ENCODE measurements at places on chromosomes 7 and 10.

DNA sequence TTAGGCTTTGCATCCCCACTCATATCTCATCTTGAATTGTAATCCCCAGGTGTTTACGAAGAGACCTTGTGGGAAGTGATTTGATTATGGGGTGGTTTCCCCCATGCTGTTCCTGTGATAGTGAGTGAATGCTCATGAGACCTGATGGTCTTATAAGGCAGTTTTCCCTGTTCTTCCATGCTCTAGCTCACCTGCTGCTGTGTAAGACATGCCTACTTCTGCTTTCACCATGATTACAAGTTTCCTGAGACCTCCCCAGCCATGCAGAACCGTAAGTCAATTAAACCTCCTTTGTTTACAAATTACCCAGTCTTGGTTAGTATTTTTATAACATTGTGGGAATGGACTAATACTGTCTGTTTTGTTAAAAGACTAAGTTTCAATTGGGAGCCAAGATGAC, 35.3 kb upstream of the ZNF92 start:
- DNase-seq: no peak

DNA sequence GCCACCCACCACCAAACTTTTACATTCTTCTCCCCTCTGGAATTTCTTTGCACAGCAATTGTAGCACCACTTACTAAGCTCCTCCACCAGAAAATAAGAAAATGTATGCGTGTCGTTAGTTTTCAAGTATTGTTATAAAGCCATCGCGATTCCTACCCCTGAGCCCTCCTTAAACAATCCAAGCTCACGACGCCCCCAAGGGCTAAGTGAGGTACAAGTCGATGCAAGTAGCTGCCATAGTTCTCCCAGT, 1.3 kb downstream of the FRAT2 start:
- DNase-seq: no peak

GRCh38 chr7:134813663-134814396, 34.4 kb downstream of the CALD1 start:
- no peak for DNase-seq

GRCh38 chr10:113780681-113781250, 29.3 kb downstream of the PLEKHS1 start:
- DNase-seq: no peak

DNA sequence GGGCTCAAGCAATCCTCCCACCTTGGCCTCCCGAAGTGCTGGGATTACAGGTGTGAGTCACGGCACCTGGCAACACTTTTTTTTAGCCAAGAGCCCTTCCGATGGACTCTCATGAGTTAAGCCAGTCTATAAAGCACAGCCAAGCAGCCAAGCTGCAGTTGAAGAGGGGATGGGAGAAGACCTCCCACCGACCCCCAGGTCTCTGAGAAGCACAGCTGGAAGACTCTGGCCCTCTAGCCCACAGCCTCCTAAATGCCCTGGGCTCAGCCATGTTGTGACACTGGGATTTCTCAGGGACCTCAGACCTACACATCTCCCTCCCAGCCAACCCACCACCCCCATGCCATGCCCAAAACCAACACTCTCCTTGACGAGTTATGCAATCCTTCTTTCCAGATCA, 31.1 kb downstream of the CALML3 start:
- DNase-seq: no peak

GRCh38 chr7:131328377-131329175, 900 bp downstream of the MKLN1 start:
- DNase-seq: peak; percentile 13

GRCh38 chr7:112410092-112410491, 40.2 kb upstream of the IFRD1 start:
- no peak for DNase-seq

DNA sequence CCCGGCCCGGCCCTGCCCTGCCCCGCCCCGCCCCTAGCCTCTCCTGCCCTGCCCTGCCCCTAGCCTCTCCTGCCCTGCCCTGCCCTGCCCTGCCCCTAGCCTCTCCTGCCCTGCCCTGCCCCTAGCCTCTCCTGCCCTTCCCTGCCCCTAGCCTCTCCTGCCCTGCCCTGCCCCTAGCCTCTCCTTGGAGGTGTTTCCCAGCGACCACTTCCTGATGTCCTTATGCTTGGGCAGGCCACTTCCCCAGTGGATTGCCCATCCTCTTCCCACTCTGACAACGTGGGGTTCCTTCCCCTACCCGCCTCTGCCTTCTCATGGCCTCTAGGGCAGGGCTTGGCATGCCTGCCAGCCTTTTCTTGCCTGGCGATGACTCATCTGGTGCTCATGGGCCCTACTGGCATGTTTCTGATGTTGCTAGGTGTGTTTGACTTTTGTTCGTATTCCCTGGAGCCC, 21.2 kb downstream of the PRXL2A start:
- DNase-seq: no peak

- DNase-seq: no peak
Observed at GRCh38 chr7:130270947-130271800, 4.5 kb downstream of the CPA2 start.

- no peak for DNase-seq
Observed at GRCh38 chr7:158588878-158589442, 1.3 kb upstream of the PTPRN2 start.

DNA sequence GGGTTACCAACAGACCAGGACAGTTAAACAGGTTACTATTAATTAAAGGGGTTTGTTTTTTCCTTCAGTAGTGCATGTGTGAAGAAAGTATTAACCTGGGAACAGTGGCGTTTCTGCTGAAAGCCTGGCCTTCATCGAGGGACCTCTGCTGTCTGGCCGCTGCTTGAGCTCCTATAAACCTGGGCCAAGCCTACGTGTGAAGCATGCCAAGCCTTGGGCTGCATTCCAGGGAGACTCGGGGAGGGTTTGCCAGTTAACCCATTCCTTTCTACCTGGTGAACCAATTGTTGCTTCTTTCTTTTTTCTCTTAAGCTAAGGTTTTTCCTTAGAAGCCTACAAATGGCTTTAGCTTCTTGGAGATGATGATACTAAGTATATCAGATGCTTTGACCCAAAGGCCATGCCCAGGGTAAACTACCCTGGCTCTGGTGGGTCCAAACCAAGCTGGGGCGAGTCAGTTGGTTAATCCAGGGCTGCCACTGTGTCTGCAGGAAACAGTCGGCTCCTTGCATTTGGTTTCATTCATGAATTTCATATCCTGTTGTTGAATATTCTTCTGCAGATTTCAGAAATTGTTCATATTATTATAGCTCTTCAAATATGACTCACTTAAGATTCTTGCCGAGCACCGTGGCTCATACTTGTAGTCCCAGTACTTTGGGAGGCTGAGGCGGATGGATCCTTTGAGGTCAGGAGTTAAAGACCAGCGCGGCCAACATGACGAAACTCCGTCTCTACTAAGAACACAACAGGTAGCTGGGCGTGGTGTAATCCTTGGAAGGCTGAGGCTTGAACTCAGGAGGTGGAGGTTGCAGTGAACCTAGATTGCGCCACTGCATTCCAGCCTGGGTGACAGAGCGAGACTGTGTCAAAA, 23.8 kb downstream of the PFKP start:
- DNase-seq: no peak

DNA sequence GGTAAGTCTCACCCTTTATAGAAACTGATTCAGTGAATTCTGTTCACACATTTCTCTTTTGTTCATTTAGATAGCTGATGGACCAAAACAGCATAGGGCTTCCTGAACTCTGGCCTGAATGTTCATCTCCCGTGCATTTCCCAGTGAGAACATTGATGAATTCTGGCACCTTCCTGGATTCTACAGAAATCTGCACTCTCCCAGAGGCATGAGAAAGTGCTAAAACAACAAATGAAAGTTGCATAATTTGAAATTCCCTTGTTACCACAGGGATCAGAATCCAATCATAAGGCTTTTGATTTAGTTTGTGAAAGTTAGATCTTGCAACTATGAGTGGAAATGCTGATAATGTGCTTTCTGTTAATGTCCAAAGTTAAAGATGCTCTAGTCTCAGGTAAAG, 29.7 kb upstream of the SCIN start:
- DNase-seq: no peak

DNA sequence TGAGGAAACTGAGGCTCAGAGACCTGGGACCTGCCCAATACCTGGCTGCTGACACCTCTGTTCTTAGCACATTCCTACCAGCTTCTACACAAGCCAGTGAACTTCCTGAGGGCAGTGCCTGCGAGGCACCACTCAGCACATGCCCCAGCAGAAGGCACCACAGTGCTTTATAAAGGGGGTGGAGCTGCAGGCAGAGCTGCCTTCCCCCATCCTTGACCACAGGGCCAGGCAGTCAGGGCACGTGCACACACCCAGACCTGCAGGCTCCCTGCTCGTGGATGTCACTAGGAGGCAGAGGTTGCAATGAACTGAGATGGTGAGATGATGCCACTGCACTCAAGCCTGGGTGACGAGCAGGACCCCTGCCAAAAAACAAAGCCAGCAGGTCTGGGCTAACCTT, 39.2 kb upstream of the TUBB8 start:
- DNase-seq: no peak

DNA sequence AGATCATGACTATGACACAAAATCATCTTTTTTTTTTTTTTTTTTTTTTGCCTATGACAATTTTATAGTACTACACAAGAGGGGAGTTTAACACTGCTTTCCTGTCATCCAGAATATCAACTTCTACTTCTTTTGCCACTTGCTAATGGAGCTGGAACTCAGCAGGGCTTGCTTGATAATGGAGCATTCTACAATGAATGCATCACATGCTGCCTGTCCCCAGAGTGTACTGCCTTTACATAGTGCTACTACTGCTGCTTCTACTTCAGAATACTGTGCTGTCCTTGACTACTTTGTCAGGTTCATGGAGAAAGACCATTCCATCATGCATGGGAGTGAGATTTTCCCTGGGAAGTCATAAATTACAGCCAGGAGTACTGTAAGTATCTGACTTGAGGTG, 338.6 kb upstream of the SEMA3A start:
- no peak for DNase-seq

DNA sequence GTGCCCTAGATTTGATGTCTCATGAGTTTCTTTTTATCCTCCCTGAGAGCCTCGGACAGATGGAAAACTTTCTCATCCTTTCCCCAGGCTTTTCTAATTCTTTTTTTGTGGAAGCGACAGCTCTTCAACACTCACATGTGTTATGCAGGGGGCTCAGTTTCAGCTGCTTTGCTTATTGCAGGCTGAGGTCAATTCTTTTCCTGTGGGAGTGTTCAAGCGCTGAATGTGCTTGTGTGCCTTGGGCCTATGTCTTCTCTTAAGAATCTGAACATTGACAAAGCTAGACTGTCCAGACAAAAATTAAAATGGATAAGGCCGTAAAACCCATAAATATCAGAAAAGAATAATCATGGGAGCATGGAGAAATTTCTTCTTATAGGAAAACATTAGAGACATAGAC, 125.2 kb upstream of the STEAP4 start:
- DNase-seq: no peak

DNA sequence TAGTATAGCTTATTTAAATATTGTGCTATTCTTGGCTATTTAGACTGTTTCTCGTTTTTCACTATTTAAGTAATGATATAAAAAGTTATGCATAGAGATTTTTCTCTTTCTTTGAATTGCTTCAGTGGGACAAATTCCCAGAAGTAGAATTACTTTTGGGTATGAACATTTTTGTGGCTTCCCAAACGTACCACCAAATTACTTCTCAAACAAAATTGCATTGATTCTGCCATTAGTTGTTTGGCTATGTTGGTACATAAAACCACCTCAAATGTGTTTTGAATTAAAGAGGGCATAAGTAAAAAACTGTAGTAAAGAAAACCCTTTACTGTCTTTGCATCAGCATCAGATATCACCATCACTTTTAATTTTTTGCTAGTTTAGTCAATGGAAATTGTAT, 31.0 kb downstream of the AKR1B1 start:
- no peak for DNase-seq

DNA sequence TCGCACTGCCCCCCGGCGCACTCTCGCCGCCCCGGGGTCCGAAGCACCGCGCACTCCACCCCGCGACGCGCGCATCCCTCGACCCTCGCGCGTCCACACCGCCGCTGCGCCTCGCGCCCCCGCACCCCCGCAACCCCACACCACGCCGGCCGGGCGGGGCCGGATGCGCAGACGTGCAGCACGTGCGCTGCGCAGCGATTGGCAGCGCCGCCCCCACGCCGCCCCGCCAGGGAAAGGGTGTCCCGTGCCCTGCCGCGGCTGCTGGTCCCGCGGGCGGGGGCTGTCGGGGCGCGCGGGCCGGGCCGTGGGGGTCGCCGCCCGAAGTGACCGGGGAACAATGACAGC, 53.7 kb upstream of the KDM7A start:
- peak; percentile 75 for DNase-seq

- no peak for DNase-seq
Observed at GRCh38 chr7:30761214-30762156, 9.6 kb downstream of the INMT start.

DNA sequence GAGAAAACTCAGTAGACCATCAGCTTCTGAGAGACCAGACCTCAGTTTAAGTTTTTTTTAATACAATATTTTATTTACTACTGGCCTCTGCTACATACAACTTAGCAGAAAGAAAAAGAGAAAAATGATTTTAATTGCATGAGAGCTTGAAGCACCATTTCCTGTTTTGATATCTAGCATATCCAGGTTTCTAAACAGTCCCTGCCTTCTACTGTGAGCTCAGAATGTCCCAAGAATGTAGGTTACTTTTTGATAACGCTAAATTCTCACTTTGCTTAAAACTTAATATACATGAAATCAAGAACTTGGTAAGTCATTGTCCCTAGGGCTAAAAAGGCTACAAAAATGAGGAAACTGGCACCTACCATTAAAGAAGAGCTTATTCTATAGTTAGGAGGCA, 7.0 kb downstream of the TMEM243 start:
- DNase-seq: no peak

- no peak for DNase-seq
Observed at GRCh38 chr10:98349508-98349922, 65.5 kb downstream of the PYROXD2 start.

GRCh38 chr7:45343746-45344145, 186.2 kb downstream of the RAMP3 start:
- DNase-seq: no peak

DNA sequence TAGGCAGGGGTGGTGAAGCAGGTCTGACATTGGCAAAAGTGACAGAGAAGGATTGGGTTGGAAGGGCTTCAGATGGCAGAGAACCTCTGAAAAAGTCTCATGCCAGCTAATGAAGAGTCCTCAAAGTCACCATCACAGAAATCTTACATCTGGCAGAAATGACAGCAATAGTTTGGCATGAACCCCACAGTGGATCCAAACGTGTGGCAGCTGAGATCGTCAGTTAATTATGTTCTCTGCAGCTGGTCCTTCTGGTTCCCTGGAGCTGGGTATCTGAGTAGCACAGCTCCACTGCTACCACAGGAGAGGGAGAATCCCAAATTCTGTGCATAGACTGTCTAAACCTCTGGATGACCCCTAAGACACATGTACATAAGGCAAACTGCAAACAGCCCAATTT, 73.4 kb downstream of the ALOX5 start:
- DNase-seq: no peak

GRCh38 chr10:124229201-124229988, 136.0 kb upstream of the CHST15 start:
- no peak for DNase-seq

Measured in CD4-positive, alpha-beta T cell treated with Interleukin-17A for 1 hour (primary cell).